A172 (cell line): ENCODE measurements at places on chromosomes 6 and 20. TPM values are rescaled to one million over a fixed set of nuclear protein-coding genes. Genes with fewer than 3 reads are reported as not detected.

GRCh38 chr20:56245761-56246160, 2.8 kb upstream of the MC3R start:
- no peak for DNase-seq

Gene SLC35B3
- 11.2 and 18.7 TPM in 2 replicates for total RNA-seq

DNA sequence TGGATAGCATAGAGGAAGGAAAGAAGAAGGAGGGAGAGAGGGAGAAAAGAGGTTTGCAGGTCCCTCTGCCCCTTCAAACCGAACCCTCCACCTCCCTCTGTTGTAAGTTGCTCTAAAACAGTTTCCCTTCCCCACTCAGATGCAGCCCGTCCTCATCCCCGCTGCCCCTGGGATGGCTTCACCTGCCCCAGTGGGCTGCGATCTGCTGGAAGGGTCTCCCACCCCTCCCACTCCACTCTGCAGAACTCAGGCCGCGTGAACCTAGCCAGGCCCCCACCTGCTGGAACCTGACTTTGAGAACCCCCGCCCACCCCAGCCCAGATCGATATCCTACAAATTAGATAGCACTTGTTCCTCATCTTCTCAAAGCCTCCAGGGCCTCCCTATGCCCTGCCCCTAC, 190.8 kb downstream of the DLL1 start:
- no peak for DNase-seq

DNA sequence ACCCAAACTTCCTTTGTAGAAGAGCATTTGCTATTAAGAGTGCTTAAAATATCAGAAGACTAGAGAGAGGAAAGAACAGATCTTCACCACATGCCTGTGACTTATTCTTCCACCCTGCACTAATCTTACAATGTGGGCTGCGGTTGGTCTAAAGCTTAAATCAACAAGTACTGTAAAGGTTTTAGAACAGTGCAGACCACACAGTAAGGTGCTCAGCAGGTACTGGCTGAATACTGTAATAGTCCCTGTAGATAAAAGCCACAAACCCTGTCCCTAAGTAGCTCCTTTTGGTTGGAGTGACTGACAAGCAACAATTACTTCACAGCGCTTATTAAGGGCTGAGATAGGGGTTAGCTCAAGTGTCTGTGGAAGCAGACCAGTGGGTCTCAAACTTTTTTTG, 972 bp upstream of the PHF3 start:
- DNase-seq, result no peak

Gene TMEM200A
- total RNA-seq, result 21.9 and 23.4 TPM in 2 replicates

GRCh38 chr6:69416776-69417175, 380.0 kb downstream of the LMBRD1 start:
- DNase-seq, result peak; percentile 1

- no peak for DNase-seq
Measured at GRCh38 chr6:44401138-44401537, 13.6 kb downstream of the CDC5L start.

DNA sequence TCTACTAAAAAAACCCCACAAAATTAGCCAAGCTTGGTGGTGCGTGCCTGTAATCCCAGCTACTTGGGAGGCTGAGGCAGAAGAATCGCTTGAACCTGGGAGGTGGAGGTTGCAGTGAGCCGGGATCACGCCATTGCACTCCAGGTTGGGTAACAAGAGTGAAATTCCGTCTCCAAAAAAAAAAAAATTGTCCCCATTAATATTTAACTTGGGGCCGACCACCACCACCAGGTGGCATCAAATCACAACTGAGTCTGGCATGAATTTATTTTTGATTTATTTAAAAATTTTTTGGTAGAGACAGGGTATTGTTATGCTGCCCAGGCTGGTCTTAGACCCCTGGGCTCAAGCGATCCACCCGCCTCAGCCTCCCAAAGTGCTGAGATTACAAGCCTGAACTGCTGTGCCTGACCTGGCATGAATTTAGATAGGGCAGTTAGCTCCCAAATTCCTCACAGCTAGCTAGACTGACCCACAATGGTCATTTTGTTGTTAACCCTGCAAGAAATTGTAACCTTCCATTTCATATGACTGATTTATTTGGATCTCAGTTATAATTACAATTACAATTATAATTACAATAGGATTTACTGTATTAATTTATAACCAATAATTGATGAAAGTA, 17.1 kb upstream of the BEND3 start:
- DNase-seq, result no peak

DNA sequence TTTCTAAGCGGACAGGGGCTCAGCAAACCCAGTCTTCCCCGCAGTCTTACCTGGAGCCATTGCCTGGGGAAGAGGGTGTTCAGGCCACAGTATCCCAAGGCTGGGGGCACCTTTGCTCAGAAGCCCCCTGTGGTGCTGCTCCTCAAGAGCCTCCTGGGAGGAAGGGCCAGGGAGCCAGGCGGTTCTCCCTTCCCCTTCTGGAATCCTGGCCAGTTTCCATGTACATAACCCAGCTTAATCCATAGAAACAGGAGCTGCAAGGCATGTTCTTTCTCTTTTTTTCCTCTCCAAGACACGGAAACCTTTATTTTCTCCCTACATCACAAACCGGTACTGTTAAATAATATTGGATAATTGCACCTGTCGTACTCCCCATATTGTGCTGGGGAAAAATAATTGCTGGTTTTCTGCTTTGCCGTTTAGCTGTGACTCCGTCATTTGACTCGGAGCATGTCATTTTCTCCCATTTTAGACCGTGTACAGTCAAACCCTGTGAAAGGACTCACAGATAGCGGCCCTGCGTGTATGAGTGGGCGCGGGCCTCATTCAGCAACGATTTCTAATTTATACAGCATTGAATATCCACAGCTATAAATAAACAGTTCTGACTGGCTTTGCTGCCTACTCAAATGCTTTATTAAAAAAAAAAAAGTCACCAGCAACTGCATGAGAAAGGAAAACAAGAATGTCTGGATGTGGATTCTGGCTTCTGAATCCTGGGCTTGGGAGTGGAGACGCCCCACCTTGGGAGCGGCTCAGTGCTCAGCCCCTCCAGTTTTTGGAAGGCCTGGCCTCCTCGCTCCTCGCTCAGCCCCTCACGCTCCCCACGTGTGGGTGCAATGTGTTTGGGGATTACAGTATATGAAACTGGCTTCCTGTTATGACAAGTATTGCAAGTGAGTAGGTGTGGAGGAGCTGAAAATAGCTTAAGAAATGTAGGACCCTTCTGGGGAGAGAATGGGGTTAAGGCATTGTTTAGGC, 67.3 kb downstream of the ADTRP start:
- no peak for DNase-seq

Gene FIG4
- 18.5 and 22.4 TPM in 2 replicates for total RNA-seq

GRCh38 chr6:2061880-2062279, 183.5 kb downstream of the GMDS start:
- DNase-seq, result peak; percentile 11
